Lung microvascular endothelial cell (primary cell): ENCODE measurements at places on chromosomes 13 and 19.

DNA sequence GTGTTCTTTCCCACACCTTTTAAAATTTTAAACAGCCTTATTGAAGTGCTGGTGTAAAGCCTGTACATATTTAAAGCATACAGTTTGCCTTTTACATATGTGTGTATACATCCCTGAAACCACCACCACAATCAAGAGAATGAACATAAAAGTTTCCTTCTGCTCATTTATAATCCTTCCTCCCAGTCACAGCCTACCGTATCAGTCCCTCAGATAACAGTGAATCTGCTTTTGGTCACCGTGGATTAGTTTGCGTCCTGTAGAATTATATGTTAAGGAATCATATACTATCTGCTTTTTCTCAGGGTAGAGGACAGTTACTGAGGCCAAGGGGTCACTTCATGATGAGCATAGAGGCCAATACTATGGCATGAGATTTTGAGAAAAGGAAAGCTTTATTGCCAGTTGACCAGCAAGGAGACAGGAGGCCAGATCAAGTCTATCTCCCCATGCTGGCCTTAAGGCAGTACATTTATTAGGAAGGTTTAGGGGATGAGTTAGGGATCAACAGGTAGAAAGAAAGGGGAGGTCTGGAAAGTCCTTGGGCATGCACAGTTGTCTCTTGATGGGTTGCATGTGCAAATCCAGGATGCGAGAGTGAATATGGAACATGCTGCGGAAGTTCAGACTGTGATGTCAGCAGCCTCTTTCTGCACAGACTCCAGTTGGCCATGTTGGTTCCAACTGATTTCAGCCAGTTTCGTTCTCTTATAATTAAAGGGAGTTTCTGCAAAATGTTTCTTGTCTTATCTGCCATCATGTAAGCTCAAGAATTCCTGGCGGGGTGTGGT is 36.3 kb upstream of the LSM14A start:
- DNase-seq: no peak

- no peak for DNase-seq
These were observed 43.0 kb downstream of the METTL21C start for GRCh38 chr13:102651892-102652291.

- DNase-seq: no peak
These were observed 16.3 kb upstream of the DOCK6 start for GRCh38 chr19:11278670-11279069.

DNA sequence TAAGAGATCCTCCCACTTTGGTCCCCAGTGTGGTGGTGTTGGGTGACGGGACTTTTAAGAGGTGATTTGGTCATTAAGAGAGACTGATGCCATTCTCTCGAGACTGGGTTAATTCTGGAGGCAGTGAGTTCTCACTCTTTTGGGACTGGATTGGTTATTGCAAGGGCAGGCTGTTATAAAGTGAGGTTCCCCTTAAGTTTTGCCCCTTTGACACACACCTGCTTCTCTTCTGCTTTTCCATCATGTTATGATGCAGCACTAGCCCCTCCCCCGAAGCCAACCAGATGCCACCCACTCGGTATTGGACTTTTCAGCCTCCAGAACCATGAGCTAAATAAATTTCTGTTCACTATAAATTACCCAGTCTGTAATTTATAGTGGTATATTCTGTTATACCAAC is 16.3 kb upstream of the GRAMD1A start:
- no peak for DNase-seq

DNA sequence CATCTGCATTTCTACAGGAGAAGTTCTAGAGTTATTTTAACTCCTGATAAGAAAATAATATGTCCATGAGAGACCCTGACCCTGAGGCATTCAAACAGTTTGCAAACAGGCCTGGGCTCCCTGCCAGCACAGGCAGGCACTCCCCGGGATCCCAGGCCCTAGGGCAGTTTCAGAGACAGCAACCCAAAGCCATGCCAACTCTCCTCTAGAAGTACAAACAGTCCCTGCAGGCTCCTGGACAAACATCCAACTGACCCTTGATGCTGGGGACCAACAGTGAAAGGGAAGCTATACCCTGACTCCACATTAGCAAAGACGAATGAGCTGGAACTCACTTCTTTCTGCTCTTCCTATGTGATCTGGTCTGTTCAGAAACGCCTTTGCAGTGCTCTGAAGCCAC is 44.8 kb downstream of the CCDC70 start:
- no peak for DNase-seq

DNA sequence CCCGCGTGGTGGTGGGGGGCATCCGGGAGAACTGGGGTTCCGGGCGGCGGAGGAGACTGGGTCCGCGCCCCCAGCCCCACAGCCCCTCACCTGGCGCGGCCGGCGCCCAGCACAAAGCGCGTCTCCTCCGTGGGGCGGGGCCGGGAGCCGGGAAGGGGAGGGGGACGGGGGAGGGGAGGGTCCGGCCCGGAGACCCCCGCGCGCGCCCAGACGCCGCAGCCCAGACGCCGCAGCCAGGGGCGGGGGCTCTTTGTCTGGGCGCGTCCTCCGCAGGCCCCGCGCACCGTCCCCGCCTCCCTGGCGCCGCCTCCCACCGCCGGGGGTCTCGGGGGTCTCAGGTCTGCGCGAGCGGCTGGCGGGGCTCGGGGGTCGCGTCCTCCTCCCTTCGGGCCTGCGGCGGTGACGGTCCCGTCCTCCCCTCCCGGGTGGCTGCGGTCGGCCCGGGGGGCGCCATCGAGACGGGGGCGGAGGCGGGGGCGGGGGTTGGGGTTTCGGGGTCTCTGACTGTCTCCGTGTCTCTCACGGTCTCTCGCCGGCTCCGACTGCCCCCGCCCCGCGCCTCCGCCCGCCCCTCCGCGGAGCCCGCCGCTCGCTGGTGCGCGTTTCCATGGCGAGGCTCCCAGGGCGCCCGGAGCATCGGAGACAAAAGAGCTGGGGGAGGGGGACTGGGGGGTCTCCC is at the start of gene PLPPR3:
Gene PLPPR3, minus strand, starts transcription at position 131 of the 679 bp plus-strand sequence. CDS start 396 bp downstream, outside the sequence.
- no peak for DNase-seq

- no peak for DNase-seq
These were observed 11.2 kb downstream of the TLE2 start for GRCh38 chr19:3017923-3018322.

- no peak for DNase-seq
These were observed 25.6 kb upstream of the NDFIP2 start for GRCh38 chr13:79455331-79455730.

DNA sequence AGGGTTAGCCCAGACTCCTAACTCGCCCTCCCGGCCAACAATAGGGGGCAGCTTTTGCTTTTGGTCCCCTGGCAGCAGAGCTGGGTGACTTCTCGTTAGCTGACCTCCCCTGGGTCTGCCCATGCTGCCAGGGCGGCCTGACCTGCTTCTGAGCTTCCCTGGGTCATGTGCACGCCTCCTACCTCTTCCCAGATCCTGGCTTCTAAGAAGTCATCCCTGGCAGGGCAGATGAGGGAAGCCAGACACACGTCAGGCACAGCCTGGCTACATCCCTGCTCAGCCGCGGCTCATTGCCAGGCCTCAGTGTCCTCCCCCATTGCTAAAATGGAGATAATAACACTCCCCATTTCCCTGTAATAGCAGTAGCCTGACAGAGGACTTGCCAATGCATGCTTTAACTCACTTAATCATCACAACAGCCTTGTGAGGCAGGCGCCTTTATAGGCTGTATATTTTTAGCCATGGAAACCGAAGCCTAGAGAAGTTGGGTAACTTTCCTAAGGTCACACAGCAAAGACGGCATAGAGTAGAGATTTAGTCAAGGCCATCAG is 2.1 kb downstream of the KCNK6 start:
- no peak for DNase-seq

GRCh38 chr19:11581740-11582139 is 4.3 kb upstream of the ACP5 start:
- no peak for DNase-seq

DNA sequence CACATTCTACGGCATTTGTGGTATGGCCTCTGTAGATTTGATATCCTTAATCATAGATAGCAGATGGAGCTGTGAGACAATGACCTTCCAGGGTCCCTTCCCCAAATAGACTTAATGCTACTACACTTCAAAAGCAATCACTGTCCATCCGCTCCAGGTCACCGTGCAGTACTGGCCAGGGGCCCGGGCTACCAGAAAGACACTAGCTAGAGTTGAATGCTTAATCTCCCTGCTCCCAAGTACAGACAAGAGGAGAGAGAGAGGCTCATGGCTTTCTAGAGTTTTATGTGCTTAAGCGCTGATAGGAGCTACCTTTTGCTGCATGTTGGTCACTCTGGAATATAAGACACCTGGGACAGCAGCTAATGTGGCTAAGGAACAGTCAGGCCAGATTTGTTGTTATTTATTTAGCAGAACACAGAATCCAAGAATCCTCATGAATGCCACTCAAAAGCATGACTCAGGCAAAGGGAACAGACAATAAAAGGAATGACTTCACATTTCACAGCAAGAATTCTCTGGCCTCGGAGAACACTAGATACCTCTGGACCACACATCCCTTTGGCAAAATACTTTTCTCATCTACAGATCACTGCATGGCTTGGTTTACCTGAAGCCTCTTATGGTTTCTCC is 165.0 kb downstream of the LACC1 start:
- DNase-seq: no peak

GRCh38 chr13:30196025-30196424 is 111.3 kb downstream of the KATNAL1 start:
- peak; percentile 78 for DNase-seq

- no peak for DNase-seq
These were observed 506 bp upstream of the GAS6 start for GRCh38 chr13:113864273-113864890.

DNA sequence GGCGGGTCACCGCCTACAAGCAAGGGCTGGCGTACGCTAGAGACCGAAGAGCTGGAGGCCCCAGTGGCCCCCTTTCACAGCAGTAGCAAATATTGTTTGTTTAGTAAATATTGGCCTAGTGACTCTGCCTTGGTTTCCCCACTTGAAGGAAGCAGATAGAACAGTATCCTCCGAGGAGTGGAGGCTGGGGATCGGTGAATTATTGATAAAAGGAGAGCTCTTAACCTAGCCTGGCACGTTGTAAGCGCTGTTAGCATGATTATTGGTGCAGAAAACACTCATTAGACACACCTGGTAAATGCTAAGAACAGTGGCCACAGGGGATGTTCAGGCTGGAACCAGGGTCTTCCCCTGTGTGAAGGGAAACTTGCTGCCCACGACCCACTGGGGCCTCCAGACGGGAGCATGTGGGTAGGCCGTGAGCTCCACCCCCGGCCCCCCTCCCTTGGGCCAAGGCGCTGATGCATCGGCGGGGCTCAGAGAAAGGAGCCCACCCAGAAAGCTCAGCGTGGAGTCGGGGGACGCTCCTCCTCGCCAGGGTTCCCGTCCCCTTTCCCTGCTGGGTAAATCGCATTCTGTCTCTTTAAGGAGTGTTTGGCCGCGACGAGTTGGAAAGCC is 2.3 kb downstream of the IER2 start:
- DNase-seq: no peak

DNA sequence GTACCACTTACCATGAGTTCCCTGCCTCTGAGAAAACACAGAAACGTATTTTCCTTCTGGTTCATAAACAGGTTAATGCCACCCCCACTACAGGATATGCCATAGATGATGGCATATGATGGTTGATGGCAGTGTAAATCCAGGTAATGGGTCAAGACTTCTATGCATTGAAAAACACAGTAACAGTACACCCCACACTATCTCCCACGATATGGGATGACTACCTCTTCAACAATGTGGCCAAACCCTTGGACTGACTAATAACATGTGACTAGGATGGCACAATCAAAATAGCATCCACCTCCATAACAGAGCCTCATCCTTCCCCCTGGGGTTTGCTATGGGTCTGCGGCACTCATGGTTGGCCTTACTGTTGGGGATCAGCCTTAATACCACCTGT is 22.0 kb downstream of the ZNF235 start:
- DNase-seq: no peak

- DNase-seq: peak; percentile 45
These were observed 194.4 kb downstream of the GGACT start for GRCh38 chr13:100394005-100394695.

DNA sequence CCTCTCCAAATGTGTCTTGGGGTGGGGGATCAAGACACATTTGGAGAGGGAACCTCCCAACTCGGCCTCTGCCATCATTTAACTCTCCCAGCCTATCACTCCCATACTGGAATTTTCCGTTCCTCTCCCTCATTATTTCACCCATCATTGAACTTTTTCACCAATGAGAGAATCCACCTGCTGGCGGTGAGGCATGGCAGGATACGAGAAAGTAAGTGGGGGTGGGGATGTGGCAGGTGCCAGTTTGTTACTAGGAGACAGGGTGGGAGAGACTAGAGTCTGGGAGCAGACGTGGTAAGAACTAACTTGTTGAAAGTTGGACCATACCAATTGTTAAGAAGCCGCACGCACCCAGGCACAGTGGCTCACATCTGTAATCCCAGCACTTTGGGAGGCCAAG is 6.9 kb downstream of the GIPR start:
- no peak for DNase-seq

DNA sequence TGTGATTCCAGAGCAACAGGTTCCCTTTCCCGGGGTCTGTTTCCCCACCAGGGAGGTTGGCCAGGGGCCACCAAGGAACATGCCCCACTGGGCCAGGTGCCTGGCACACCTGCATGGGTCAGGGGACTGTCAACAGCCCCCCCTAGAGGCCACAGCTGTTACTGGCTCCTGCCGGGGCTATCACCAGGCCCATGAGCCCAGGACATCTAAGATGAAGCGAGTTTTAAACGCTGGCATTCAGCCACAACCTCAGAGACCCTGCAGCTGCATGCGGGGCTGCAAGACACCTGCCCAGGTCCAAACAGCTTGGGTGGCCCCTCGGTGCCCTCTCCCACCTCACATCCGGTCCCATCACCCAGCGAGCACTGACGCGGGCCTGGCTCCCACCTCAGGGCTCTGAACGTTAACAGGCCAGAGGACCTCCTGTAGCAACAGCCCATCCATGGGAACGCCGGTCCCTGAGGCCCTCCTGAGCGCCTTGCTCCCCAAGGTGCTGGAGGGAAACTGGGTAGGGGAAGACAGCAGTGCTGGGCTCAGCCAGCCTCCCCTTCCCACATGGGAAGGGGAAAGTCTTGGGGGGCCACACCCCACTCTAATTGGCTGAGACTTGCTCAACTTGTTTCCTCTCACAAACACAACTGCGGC is 12.0 kb downstream of the KHSRP start:
- peak; percentile 41 for DNase-seq

- no peak for DNase-seq
These were observed 19.2 kb upstream of the ERCC1 start for GRCh38 chr19:45442778-45443461.

GRCh38 chr13:83221813-83222241 is 660.4 kb downstream of the SLITRK1 start:
- no peak for DNase-seq
